Body of pancreas (tissue), 4 donors: ENCODE measurements at places on chromosomes 6 and 20. TPM values are rescaled to one million over a fixed set of nuclear protein-coding genes. Genes with fewer than 3 reads are reported as not detected.

ZNF292 gene
- total RNA-seq = 30.3 TPM

SEMG1 gene
- total RNA-seq = not detected

ROMO1 gene
- 55.0 TPM for total RNA-seq

- H3K4me1 ChIP-seq = no peaks in the 10 kb centered on the region
- H3K27me3 ChIP-seq = no peaks in the 10 kb centered on the region
- H3K27ac ChIP-seq = no peak overlapping the region
Measured at GRCh38 chr6:129786548-129786947, 74.6 kb downstream of the TMEM244 start.

DNA sequence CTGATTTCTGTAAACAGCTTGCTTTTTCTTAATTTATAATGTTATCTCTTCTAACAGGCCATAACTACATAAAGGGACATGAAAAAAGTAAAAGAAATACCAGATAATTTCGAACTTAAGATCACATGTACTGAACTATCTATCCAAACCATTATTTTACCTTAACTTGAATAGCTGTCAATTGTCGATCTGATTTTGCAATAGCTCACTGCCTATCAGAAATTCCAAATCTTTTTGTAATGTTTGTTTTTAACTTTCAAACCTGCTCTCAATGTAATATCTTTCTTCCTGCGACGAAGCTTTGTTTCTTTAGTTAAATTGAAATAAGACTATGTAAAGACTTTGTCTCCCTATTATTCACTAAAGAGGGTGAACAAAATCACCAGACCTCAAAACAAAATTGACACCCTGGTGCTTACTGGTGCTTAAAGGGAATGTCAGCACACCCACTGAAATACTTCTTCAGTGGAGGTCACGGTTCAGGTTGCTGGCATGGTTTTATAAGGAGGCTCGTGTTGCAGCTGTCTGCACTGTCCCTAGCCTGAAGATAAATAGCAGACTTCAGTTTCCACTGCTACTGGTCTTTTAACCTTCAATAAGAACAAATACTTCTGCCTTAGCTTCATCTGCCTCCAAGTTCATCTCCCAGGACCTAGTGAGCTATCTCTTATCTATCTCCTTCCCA is 117.5 kb upstream of the QKI start:
- no peaks in the 10 kb centered on the region for H3K27me3 ChIP-seq
- no peaks in the 10 kb centered on the region for H3K36me3 ChIP-seq
- H3K4me1 ChIP-seq = no peaks in the 10 kb centered on the region
- H3K27ac ChIP-seq = no peak overlapping the region
- H3K4me3 ChIP-seq = no peak overlapping the region
